ENCODE measurements at places on chromosomes 1 and 21. TPM values are rescaled to one million over a fixed set of nuclear protein-coding genes. Genes with fewer than 3 reads are reported as not detected.

CFAP57 gene
- 0.12 TPM for polyA plus RNA-seq

DNA sequence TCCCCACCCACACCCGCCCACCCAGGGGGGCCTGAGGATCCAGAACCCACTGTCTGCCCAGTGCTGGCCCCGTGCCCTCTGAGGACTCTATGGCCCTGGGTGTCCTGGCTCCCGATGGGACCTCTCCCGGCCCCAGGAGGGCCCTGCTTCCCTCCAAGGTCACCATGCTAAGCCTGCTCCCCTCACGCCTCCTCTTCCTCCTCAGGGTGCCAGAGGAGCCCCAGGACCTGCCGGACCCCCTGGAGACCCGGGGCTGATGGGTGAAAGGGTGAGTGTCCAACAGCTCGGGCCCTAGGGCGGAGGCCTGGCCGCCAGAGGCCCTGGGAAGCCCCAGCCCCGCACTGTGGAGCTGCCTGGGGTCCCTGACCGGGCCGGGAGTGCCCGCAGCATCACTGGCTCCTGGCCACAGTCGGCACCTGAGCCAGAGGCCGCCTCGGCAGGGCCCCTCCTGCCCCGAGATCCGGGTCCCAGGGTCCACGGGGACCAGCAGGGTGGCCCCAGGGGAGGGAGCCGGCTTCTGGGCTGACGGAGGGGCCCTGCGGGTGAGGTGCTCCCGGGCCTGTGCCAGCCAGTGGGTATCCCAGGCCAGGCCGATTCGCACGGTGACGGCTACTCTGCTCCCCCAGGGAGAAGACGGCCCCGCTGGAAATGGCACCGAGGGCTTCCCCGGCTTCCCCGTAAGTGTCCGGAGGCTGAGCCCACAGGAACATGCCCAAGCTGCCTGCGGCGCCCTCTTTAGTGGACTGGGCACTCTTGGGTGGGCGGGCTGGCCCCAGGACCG is 16.1 kb downstream of the COL6A1 start:
- peaks cover 95% of the 10 kb centered on the region for H3K36me3 ChIP-seq
- H3K27me3 ChIP-seq, result no peaks in the 10 kb centered on the region
- H3K4me3 ChIP-seq, result no peak overlapping the region
- H3K4me1 ChIP-seq, result peaks cover 18% of the 10 kb centered on the region

DNA sequence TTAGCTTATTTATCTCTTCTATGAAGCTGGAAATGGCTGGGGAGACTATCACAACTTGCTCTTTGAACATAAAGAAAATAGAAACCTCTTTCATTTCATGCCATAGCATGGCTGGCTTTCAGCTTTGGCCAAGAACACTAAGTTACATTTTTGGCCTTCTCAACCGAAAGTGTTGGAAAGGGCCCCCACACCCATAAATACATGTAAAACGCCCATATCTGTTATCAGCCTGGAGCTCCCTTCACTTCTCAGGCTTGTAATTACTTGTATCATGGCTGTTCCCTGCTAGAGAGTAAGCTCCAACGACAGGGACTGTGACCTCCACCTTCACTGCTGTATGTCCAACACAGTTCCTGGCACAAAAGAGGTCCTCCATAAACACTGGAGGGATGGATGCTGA is 12.7 kb upstream of the EIF4G3 start:
- H3K4me1 ChIP-seq, result peaks cover 6% of the 10 kb centered on the region
- H3K4me3 ChIP-seq, result no peak overlapping the region
- H3K27ac ChIP-seq, result no peak overlapping the region
- no peaks in the 10 kb centered on the region for H3K27me3 ChIP-seq

GRCh38 chr1:159937054-159937750 is 8.2 kb downstream of the IGSF9 start:
- no peaks in the 10 kb centered on the region for H3K36me3 ChIP-seq
- no peaks in the 10 kb centered on the region for H3K27me3 ChIP-seq
- peak; percentile 84 for DNase-seq
- H3K4me3 ChIP-seq, result no peak overlapping the region

- no peak for DNase-seq
- no peaks in the 10 kb centered on the region for H3K27me3 ChIP-seq
- H3K36me3 ChIP-seq, result no peaks in the 10 kb centered on the region
- H3K27ac ChIP-seq, result no peak overlapping the region
- H3K4me3 ChIP-seq, result no peak overlapping the region
These were observed 24.1 kb upstream of the ARHGEF11 start for GRCh38 chr1:157069601-157070000.

DNA sequence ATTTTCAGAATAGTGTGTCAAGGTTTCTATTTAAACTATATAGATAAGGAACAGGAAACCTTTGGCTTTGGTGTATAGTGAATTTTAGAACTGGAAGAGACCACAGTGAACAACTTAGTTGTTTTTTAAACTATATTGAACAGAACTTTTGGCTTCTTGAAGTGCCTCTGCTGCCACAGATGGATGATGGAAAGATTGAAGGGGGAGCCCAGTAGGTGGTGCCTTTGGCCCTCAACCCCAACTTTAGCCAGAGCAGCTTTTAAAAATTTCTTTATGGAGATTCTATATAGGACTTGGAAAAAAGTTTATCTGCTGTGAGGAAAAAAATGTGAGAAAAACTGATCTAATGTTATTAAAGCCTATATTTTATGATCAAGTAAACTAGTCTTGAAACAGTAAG is 50.2 kb downstream of the SWT1 start:
- H3K4me3 ChIP-seq, result no peak overlapping the region
- H3K27me3 ChIP-seq, result no peaks in the 10 kb centered on the region
- DNase-seq, result no peak

Data from stomach (tissue), 19 donors.